ENCODE measurements at places on chromosomes 4 and X. TPM values are rescaled to one million over a fixed set of nuclear protein-coding genes. Genes with fewer than 3 reads are reported as not detected.

GRCh38 chr4:93870876-93871458, 42.4 kb downstream of the ATOH1 start:
- H3K36me3 ChIP-seq, result no peaks in the 10 kb centered on the region
- no peak overlapping the region for H3K4me3 ChIP-seq
- no peak for DNase-seq
- H3K4me1 ChIP-seq, result no peaks in the 10 kb centered on the region
- H3K27me3 ChIP-seq, result no peaks in the 10 kb centered on the region
- H3K27ac ChIP-seq, result no peak overlapping the region

The MAGEB16 gene
- polyA plus RNA-seq, result 1.6 TPM

The SPANXD gene
- polyA plus RNA-seq, result not detected

DNA sequence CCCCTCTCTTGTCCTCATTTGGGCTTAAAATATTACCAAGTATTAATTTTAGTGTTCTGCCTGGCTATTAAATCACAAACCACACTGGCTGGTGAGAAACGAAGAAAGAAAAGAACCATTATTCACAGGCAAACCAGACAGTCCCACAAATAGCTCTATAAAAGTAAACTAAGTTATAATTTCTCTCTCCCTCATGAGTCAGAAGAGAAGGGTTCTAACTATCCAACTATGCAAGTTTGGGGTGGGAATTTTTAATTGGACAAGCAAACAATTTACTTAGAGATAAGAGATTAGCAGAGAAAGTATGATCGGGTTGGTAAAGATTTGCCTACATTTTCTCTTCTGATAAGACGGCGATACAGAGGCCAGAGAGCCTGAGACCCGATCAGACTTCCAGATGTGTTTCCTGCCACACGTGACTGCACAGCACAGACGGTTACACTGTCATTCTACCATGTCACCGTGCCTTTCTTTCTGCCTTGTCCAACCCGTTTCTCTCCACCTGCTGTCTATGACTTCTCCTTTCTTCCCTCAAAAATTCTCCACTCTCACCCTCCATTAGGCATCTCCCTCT, 52.3 kb downstream of the MEPE start:
- no peak overlapping the region for H3K27ac ChIP-seq
- no peaks in the 10 kb centered on the region for H3K4me1 ChIP-seq
- DNase-seq, result no peak
- no peaks in the 10 kb centered on the region for H3K27me3 ChIP-seq

DNA sequence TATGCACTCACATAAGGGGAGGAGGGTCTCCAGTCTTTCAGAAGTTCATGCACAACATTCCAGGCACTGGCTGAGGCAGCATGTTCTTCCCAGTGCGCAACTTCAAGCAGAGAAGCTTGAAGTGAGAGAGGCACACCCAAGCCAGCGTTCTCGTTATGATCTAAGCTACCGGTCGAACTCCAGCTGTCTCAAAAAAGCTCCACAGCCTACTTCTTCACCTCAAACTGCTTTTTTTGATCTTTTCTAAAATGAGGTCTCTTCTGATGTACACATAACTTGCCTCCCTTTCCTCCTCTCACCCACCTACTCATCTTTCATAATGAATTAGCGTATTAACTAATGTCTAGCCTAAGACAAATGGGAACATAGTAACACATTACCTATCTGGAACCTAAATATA, 25.3 kb downstream of the GPC4 start:
- H3K4me1 ChIP-seq, result no peaks in the 10 kb centered on the region
- no peak overlapping the region for H3K27ac ChIP-seq
- no peak overlapping the region for H3K4me3 ChIP-seq
- H3K27me3 ChIP-seq, result no peaks in the 10 kb centered on the region
- DNase-seq, result no peak

DNA sequence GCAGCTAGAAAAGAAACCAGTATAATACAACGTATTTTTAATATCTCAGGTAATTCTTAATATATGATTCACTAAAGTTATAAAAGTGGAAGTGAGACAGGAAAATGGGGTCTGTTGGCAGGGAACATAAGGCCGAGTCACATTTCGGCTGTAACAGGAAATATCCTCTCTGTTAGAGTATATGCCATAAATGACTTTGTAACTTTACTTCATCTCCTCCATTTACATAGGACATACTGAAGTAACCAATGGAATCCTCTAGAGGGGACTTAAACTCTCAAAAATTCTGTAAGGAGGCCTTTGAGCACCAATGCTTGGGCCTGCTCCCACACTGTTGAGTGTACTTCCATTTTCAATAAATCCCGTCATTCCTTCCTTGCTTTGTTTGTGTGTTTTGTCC, 71.3 kb downstream of the ANKRD17 start:
- peak overlapping the region; percentile 50 for H3K27ac ChIP-seq
- no peak overlapping the region for H3K4me3 ChIP-seq
- peaks cover 40% of the 10 kb centered on the region for H3K36me3 ChIP-seq
- H3K27me3 ChIP-seq, result no peaks in the 10 kb centered on the region
- H3K4me1 ChIP-seq, result no peaks in the 10 kb centered on the region

- H3K27me3 ChIP-seq, result no peaks in the 10 kb centered on the region
- no peak overlapping the region for H3K27ac ChIP-seq
- no peaks in the 10 kb centered on the region for H3K4me1 ChIP-seq
- H3K36me3 ChIP-seq, result no peaks in the 10 kb centered on the region
- DNase-seq, result no peak
These were observed 129.9 kb upstream of the ADGRL3 start for GRCh38 chr4:61070269-61070668.

DNA sequence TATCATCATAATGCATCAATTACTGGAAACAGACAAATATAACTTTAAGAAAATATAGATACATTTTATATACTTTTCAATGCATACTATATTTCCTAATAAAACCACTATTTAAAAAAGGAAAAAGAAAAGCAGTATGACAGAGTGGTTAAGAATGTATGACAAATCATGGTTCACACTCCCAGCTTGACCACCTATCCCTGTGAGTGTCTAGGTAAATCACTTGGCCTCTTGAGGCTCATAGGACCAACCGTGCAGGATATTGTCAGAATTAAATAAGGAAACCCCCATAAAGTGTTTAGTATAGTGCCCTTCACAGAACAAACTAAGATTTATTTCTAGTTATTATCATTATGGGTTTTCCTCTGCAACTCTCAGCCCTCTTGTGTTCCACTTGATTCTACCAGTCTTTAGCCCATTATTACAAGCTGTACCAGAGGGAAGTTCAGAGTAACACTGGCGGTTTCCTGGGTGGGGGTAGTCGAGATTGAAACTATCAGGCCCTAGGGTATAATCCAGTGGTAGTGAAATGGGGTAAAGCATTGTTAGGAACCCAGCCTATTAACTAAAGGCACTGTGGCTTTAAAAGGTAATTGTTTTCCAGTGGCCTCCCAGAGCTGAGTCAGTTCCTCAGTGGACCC, 55.5 kb upstream of the PAK3 start:
- no peaks in the 10 kb centered on the region for H3K4me1 ChIP-seq
- no peak for DNase-seq
- no peaks in the 10 kb centered on the region for H3K27me3 ChIP-seq
- no peak overlapping the region for H3K27ac ChIP-seq
- no peak overlapping the region for H3K4me3 ChIP-seq
- H3K36me3 ChIP-seq, result no peaks in the 10 kb centered on the region

DNA sequence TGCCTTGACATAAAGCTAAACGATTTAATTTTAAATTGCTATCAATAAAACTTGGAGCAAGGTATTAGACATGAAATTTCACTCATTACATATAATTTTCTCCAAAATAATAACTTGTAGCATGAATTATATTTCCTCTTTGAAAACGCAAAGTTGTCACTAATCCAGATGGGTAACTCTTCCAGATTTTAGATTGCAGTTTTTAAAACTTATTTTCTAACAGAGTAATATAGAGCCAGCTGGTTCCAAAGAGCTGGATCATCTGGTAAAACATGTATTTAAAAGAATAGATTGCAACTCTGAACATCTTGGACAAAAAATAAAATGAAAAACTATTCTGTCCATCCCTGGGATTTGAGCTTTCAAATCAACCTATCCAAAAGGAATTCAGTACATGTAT, 238.2 kb upstream of the INTU start:
- no peak for DNase-seq
- no peaks in the 10 kb centered on the region for H3K27me3 ChIP-seq
- no peaks in the 10 kb centered on the region for H3K4me1 ChIP-seq
- H3K27ac ChIP-seq, result no peak overlapping the region

- no peaks in the 10 kb centered on the region for H3K4me1 ChIP-seq
- H3K27me3 ChIP-seq, result peaks cover 30% of the 10 kb centered on the region
- no peaks in the 10 kb centered on the region for H3K36me3 ChIP-seq
- no peak overlapping the region for H3K27ac ChIP-seq
These were observed 20.3 kb upstream of the HMX1 start for GRCh38 chr4:8891646-8892555.

DNA sequence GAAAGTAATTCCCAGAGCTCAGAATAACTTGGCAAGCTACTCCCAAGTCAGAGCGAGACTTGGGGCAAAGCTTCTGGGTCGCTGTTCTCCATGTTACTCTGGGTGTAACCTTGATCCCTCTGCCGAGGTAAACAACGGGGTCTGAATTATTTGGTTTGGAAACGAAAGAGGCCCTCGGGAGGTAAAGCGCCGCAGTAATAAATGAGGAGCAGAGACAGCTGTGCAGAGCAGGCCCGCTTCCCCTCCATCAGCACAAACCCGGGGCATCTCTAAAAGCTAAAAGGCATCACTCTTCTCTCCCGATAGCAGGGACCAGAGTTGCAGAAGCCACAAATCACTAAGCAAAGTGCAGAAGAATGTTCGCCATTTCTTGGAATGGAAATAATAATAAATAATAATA, 561.5 kb downstream of the BCOR start:
- H3K36me3 ChIP-seq, result no peaks in the 10 kb centered on the region
- no peaks in the 10 kb centered on the region for H3K27me3 ChIP-seq
- H3K4me1 ChIP-seq, result no peaks in the 10 kb centered on the region

The AFP gene
- 2.0 TPM for polyA plus RNA-seq

DNA sequence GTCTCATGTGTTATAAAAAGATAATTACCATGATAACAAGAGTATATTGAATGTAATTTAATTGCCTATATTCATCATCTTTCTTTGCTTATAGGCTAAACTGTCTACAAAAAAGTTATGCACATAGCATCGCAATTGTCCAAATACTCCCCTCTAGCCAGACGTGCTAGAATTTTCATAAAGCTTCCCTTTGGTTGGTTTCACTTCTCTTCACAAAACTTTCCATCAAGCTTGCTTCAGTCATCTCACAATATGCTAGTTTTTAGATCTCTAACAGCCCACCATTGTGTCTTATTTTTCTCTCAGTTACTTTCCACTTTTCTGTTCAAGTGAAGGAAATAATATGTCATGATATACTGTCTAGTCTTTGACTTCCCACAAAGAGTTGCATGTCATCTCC, 448.3 kb upstream of the SPANXN1 start:
- H3K4me1 ChIP-seq, result no peaks in the 10 kb centered on the region
- DNase-seq, result no peak
- no peak overlapping the region for H3K27ac ChIP-seq
- no peak overlapping the region for H3K4me3 ChIP-seq

The PLP1 gene
- polyA plus RNA-seq, result not detected

DNA sequence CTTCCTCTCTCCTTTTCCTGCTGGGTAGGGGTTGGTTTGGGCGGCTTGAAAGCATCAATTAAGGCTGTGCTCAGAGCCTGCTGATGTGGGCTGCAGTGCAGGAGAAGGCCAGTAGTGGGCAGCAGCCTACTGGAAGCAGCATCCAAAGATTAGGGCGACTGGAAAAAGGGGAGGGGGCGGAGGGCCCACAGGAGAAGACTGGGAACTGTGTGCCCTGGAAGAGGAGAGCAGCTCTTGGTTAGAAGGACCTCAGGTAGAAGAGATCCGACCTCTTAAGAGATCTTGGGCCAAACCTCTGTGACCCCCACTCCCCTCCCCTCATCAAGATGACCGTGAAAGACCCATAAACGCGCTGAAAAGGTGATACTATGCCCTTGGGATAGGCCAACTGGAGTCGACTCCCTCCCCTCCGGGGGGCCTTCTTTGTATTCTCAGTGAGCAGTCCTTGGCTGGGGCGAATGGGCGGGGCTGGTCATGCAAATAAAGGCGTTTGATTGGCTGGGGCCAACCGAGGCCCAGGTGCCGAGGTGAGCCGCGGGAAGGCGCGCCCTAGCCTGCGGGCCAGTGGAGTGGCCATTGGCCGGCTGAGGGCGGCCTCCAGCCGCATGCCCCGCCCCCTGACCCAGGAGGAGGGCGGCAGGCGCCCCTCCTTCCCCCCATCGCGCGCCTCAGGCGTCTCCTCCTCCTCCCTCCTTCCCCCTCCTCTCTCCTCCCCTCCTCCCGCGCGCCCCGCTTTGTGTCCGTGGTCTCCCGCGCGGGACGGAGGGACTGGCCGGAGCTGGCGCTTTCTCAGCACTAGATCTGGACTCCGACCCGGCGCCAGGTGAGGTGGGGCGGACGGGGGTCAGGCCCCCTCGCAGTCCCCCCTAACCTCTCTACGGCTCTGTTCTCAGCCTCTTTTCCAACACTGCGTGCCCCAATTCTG, 10.1 kb downstream of the DLG3 start:
- no peaks in the 10 kb centered on the region for H3K36me3 ChIP-seq
- H3K4me1 ChIP-seq, result no peaks in the 10 kb centered on the region
- H3K4me3 ChIP-seq, result peak overlapping the region; percentile 50
- peaks cover 9% of the 10 kb centered on the region for H3K27me3 ChIP-seq

DNA sequence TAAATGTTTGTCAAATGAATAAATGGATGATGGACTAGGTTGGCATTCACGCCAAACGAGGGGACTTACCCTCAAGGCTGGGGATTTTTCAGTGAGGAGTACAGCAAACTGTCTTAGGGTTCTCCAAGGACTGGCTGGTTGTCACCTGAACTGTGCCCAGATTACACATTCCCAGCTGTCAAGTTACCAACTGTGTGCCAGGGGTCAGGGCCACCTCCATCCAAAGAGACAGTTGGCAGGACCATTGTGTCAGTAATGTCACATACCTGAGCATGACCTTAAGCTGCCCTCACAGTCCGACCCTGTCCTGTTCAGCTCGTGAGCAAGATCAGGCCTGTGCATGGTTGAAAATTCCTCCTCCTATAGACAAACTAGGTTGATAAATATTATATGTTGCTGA, 116.7 kb downstream of the MID1IP1 start:
- H3K4me3 ChIP-seq, result no peak overlapping the region
- DNase-seq, result no peak
- H3K36me3 ChIP-seq, result no peaks in the 10 kb centered on the region
- no peak overlapping the region for H3K27ac ChIP-seq
- H3K4me1 ChIP-seq, result no peaks in the 10 kb centered on the region

- DNase-seq, result peak; percentile 78
- no peaks in the 10 kb centered on the region for H3K27me3 ChIP-seq
- peaks cover 33% of the 10 kb centered on the region for H3K4me1 ChIP-seq
These were observed 584 bp downstream of the SUV39H1 start for GRCh38 chrX:48696909-48697727.

- no peaks in the 10 kb centered on the region for H3K27me3 ChIP-seq
- no peak for DNase-seq
- no peak overlapping the region for H3K27ac ChIP-seq
- no peak overlapping the region for H3K4me3 ChIP-seq
These were observed 20.5 kb downstream of the TRMT44 start for GRCh38 chr4:8461086-8461485.

- H3K27ac ChIP-seq, result no peak overlapping the region
- H3K36me3 ChIP-seq, result no peaks in the 10 kb centered on the region
These were observed 22.0 kb upstream of the SPINK2 start for GRCh38 chr4:56843421-56843899.

The VEGFC gene
- polyA plus RNA-seq, result not detected

Data from K562 (cell line).